Neural progenitor cell (in vitro differentiated cells): ENCODE measurements at places on chromosomes 13 and 19.

DNA sequence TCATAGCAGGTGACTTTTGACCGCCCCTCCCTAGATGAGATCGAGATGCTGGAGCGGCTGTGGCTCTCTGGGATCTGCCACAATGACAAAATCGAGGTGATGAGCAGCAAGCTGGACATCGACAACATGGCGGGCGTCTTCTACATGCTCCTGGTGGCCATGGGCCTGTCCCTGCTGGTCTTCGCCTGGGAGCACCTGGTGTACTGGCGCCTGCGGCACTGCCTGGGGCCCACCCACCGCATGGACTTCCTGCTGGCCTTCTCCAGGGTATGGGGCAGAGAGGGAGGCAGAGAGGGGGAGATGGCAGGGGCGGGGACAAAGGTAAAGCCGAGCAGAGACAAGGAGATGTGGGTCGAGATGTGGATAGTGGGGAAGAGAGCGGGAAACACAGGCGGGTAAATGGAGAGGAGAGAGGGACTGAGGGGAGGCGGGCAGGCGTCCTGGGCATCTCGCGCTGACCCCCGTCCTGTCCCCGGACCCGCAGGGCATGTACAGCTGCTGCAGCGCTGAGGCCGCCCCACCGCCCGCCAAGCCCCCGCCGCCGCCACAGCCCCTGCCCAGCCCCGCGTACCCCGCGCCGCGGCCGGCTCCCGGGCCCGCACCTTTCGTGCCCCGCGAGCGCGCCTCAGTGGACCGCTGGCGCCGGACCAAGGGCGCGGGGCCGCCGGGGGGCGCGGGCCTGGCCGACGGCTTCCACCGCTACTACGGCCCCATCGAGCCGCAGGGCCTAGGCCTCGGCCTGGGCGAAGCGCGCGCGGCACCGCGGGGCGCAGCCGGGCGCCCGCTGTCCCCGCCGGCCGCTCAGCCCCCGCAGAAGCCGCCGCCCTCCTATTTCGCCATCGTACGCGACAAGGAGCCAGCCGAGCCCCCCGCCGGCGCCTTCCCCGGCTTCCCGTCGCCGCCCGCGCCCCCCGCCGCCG lies 3.4 kb upstream of the GRWD1 start:
- no peak for DNase-seq

DNA sequence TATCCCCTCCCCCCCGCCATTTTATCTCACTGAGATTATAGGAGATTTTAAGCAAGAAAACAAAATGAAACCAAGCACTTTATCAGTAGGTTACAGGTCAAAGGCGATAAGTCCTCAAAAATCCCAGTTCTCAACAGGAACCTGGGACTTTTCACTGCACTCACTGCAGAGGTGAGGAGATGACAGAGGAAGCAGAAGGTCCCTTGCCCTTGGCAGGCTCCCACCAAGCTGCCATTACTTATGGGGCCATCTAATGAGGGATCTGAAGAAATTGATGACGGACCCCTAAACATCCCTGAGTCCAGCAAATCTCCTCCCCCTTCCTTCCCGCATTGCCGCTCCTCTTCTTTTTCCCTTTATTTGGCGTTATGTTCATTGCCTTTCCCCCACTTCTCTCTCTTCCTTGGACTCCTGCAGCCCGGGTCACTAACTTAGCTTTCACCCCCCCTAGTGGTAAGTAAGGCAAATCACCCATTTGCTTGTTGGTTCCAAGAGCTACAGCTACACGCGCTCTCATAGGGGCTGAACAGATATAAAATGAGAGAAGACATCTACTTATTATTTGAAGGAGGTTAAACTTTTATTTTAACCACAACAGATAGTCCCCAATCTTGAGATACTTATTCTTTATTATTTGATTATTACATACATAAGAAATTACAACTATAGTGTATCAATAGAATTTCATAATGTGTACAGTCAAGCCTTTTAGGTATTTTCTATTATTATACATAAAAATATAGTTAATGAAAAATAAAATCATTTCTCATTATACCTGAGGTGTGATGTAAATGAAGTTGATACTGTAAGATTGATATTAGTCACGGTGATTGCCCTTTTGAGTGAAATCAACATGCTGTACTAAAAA lies 52.0 kb upstream of the ARGLU1 start:
- DNase-seq: peak; percentile 79

GRCh38 chr13:37091835-37092234 lies 13.6 kb downstream of the CSNK1A1L start:
- DNase-seq: no peak

- DNase-seq: peak; percentile 79
Measured at GRCh38 chr13:98672947-98673613, 79.4 kb downstream of the SLC15A1 start.

DNA sequence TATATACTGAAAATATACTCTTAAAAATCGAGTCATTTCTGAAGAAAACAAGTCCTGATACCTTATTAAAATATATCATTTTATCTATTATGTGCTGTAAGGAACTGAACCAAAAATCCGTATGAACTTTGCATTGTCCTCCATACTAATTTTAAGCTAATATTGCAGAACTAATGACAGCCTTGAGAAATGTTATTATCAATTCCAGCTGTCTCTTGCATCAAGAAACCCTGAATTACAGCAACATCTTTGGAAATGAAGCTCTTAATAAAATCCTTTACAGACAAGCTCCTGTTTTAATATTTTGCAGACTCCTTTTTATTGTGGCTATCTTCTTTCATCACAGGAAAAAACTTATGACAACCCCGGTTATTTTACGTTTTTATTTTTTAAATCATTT lies 1335.3 kb downstream of the EFNB2 start:
- no peak for DNase-seq
